ENCODE measurements at places on chromosomes 13 and 19.

GRCh38 chr13:111393221-111393790 lies 72.9 kb downstream of the TEX29 start:
- DNase-seq, result no peak

DNA sequence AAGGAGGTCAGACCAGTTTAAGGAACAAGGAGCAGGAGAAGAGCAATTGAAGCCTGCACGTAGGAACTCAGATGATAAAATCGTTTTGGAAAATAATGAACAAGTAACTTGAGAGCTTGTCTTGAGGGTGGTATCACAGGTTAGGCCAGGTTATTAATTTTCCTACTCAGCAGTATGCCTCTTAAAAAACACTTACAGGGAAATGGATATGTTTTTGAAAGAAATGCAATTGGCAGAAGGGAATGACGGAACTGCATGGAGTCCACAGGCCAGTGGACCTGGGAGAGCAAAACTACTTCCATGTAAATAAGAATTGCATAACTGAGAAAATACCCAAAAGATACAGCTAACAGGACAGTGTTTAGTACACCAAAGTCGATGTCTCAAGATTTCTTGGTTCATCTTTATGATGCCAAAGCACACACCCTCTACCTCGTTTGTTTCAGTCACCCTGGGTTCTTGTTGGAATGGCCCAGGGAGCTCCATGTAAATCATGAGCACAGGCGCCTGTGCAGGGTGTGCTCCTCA lies 35.2 kb downstream of the MBNL2 start:
- DNase-seq, result no peak

DNA sequence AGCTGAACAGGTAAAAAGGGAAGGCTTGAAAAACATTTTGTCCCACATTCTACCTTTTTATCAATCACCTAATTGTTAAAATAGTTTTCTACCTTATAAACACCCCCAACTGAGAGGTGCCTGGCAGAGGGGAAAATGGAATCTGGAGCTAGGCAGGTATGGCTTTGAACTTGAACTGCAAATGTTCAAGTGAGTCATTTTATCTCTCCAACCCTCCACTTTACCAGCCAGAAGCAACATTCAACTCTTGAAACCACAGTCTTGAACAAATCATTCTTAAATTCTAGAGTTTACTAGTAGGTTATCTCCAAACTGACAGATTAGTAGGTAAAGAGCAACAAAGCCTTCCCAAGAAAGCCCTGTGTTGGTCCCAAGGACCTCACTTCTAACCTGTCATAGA lies 116.9 kb downstream of the ABCC4 start:
- DNase-seq, result no peak

DNA sequence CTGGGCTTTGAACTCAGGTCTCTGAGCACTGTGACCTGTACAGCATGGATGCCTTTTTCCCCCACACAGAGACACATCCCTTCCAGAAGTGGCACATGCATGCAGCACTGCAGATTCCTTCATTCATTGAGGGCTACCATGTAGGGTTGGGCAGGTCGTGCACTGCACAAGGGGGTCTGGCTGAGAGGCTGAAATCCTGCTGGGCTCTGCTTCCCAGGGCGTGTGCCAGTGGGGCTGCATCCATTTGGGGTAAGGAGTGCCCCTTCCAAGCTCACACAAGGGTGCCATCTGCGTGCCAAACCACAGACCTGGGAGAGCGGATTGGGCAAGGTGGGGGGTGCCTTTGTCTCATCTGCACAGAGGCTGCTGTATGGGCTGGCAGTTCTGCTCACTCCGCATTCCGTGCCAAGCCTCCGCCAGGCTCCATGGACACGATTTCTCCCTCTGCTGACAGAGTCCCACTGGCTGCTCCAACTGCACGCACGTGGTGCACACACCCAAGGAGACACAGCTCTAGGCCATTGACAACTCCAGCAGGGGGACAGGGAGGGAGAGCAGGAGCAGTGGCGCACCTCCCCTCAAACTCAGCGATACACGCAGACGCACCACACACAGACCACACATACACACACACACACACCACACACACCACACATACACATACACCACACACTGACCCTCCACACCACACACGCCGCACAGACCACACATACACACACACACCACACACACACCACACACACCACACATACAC lies 4.5 kb upstream of the SHISA7 start:
- no peak for DNase-seq

GRCh38 chr13:73607489-73608156 lies 526.6 kb downstream of the KLF12 start:
- DNase-seq, result no peak

DNA sequence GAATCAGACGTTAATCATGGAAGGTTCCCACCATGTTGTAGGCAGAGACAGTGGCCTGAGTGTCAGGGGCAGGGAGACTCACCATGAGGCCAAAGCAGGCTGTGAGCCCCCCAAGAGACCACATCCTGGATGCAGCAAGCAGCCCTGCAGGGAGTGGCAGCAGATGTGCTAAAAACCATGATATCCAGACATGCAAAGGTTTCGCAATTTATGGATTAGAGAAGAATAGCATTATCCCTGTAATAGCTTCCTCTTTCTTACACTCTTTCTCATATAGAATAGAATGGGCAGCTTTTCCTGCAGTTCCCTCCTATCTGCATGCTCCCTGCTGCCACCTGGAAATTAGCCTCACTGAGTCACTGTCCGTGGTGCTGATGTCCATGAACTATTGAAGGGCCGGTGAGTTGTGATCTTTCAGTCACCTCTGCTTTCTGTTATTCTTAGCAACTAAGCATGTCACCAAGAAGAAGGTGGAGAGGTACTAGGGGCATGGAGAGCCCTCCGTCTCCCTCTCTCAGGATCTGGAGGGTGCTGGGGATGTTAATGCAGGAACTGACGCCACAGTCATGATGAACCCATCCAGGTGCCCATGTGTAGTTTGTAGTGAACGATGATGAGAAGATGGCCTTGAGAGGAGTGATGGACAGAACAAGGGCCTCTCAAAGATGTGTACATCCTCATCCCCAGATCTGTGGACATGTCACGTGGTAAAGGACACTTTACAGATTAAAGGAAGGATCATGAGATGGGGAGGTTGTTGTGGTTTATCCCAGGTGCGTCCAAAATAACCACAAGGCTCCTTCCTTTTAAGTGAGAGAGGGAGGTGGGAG lies 9.9 kb downstream of the CEACAM4 start:
- DNase-seq, result no peak

DNA sequence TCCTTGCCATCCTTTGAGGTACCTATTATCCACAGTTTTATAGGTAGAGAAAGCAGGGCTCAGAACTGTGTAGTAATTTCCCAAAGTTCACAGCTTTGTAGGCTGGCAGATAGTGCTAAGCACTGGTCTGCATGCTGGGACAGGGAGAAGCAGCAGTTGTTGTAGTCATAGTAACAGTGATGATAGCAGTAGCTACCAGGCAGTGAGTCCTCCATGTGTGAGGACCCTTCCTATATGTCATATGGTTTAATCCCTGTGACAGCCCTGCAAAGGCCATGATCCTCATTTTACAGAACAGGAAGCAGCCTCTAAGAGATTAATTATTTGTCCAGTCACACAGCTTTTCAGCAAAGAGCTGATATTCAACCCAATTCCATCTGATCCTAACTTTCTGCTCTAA lies 21.0 kb downstream of the SERP2 start:
- no peak for DNase-seq

- no peak for DNase-seq
These were observed 549.4 kb upstream of the SLITRK1 start for GRCh38 chr13:84431646-84432045.

GRCh38 chr19:28468701-28469459 lies 744.1 kb downstream of the UQCRFS1 start:
- DNase-seq, result no peak

- no peak for DNase-seq
These were observed 14.9 kb upstream of the IL4I1 start for GRCh38 chr19:49911381-49912145.
